ENCODE measurements at places on chromosomes 12 and 14.

GRCh38 chr14:58746701-58747100 is 108.9 kb downstream of the DACT1 start:
- DNase-seq = no peak

- DNase-seq = no peak
Measured at GRCh38 chr12:49503674-49504180, 35.1 kb upstream of the KCNH3 start.

GRCh38 chr14:21069388-21070082 is 569 bp upstream of the ARHGEF40 start:
- DNase-seq = no peak

- no peak for DNase-seq
Measured at GRCh38 chr14:19799880-19800279, 3.7 kb upstream of the OR4N2 start.

DNA sequence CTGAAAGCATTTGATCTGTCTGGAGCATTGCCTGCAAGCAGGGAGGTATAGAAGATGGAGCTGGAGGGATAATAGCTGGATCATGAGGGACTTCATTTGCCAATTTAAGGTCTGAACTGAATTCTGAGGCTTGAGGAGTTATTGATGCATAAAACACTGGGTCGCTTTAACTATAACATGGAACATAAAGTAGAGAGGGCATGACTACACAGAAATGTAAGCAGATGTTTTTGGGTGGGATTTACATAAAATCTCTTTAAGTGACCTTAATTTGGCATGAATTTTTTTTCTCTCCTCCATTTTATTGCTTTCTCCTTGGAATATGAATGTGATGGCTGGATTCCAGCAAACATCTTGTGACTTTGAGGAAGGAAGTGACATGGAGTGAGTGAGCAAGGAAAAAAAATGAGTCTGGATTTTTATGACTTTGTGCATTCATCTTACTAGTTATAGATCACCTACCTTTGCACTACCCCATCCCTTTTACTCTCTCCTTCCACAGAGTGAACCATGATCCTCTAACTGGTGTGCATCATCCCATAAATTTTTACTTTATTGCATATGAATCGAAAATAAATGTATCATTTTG is 356.0 kb downstream of the DUSP6 start:
- no peak for DNase-seq

- no peak for DNase-seq
Measured at GRCh38 chr14:97382616-97383226, 585.5 kb downstream of the VRK1 start.

DNA sequence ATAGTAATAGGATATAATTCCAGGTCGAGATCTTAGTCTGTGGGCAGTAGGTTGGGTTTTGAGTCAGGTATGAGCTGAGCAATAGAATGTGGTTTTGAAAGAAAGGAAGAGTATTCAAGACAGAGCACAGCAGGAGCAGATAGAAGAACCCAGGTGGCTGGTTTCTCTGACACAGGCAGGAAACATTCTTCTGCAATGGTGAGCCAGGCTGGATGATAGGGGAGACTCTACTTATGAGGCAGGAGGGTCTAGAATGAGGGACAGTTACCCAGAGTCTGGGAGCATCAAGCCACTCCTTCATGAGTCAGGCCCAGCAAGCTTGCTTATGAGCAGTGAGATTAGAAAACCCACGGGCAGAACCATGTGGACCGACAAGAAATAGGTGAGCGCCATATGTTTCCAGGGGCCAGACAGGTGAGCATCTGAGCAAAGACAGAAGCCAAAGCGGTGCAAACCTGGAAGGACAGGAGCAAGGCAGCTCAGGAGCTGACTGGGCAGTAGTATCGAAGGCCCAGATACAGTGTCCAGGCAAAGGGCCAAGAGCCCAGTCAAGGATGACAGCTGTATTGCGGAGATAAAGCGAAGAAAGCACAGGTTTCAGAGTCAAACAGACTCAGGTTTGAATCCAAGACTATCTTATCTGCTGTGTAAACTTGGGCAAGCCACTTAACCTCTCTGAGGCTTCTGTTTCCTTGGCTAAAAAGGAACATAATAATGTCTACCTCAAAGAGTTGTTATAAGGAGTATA is 22.5 kb upstream of the PCNX1 start:
- DNase-seq = no peak

GRCh38 chr14:94041551-94042346 is 15.6 kb downstream of the OTUB2 start:
- no peak for DNase-seq

DNA sequence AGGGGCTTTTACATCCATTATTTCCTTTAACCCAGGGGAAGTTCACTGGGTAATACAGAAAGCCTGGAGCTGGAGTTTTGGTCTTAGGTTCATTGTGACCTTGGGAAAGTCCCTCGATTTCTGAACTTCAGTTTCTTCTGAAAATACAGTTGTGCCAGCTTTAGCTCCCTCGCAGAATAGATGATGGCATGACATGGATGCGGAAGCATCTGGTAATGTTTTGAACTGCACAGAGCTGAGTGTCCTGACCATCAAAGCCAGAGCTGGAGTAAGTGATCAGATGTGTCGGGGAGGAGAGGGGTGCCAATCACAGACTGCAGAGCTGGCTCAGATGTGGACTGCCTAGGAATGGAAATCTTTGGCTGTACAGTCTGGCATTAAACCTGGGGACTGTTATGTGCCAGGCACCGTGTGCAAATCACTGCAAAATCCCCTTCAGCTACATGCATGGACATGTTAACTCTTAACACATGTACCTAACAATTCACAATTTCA is 180.9 kb downstream of the ETV6 start:
- DNase-seq = no peak

DNA sequence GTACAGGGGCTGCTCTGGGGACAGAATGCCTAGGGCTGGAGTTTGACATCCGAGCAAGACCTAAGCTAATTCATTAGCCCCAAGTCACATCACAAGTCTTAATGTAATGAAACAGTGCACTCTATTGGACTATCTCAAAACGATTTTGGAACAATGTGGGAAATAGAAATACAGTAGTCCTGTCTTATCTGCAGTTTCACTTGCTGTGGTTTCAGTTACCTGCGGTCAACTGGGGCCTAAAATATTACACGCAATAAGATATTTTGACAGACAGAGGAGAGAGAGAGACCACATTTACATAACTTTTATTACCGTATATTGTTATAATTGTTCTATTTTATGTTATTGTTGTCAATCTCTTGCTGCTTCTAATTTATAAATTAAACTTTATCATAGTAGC is 21.1 kb downstream of the MOAP1 start:
- DNase-seq = no peak

DNA sequence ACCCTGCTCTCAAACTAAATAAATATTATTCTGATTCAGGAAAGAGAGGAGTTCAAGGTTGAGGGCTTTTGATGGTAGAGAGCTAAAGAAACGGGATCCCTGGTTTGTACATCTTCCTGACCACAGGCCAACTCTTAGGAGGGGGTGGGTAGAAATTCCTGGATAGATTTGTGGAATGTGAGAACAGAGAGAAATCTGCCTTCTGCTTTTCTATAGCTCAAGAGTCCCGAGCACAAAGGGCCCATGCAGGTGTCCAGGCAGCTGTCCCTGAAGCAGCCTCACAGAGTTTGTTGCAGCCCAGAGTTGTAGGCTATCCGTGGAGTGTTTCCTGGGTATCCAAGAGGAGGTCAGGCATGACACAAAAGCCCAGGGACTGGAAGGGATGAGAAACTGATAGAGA is 198.6 kb downstream of the BCAT1 start:
- DNase-seq = no peak

DNA sequence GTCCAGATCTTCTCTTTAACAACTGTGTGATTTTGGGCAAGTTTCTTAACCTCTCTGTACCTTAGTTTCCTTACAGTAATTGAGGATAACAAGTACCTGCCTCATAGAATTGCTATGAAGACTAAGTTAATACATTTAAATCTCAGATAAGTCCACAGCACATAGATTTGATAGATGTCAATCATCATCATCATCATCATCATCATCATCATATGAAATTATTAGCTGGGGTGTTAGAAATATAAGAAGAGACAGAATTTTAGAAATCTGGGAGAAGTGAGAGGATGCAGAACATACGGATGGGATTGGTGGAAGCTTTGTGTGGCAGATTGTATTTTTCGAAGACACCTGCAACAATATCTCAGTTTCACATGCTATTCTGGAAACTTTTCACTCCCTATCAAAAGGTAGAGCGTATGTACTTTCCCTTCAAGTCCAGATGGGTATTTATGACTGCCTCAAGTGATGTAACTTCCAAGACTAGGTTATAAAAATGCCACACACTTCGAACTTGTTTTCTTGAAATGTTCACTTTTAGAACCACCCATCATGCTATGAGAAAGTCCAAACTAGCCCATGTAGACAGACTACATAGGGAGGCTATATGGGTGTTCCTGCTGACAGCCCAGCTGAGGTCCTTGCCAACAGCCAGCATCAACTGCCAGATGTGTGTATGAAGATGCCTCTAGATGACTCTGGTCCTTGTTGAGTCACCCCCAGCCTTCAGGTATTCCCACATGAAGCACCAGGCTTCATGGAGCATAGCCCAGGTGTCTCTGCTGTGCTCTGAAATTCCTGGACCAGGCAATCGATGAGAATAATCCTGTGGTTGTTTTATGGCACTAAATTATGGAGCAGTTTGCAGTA is 20.7 kb upstream of the SDR39U1 start:
- no peak for DNase-seq

GRCh38 chr12:54051874-54052437 is 1.7 kb upstream of the HOXC4 start:
- DNase-seq = no peak

- DNase-seq = peak; percentile 63
Measured at GRCh38 chr12:62724947-62725451, 210.0 kb downstream of the PPM1H start.

DNA sequence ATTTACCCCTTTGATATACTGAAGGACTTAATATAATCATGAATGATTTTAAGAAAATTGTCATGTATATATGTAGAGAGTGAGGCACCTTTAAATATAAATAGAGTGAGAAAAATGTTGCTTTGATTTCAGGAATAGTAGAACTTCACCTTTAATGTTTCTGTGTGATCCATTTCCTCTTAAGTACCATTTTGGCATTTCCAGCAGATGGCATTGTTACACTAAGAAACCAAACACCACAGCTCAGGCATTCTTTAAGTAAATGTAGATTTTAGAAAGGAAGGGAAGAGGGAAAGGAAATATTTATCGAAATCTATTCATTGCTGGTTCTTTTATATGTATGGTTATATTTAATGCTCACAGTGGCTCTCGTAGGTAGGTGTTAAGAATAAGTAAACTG is 556.7 kb upstream of the FBXO33 start:
- no peak for DNase-seq

DNA sequence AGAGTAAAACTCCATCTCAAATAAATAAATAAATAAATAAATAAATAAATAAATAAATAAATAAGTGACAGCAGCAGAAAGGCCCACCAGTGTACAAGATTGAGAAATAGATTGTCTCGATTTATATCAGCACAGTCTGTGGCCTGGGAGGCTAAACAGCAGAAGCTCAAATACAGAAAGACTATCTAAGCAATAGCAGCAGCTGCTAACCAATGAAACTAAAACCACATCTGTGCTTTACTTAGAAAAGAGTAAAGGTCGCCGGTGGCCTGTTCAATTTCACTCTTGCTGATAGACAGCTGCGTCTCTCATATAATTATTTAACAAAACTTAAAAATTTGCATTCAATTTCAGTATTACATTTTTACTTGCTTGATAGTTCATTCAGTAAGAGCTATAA is 325.7 kb downstream of the CEP128 start:
- no peak for DNase-seq

DNA sequence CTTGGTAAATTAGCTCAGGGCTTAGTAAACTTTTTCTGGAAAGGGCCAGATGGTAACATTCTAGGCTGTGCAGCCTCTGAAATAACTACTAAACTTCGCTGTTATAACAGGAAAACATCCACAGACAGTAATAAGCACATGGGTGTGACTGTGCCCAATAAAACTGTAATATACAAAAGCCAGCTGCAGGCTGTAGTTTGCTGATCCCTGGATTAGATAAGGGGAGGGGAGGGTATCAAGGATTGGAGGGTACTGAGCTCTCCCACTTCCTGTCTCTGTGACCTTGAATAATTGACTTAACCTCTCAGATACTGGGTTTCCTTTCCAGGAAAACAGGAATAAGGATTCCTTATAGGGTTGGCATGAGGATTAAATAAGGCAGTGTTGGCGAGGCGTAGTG is 81.2 kb downstream of the CCDC60 start:
- DNase-seq = no peak

GRCh38 chr12:19763488-19763887 is 324.2 kb downstream of the AEBP2 start:
- DNase-seq = no peak

DNA sequence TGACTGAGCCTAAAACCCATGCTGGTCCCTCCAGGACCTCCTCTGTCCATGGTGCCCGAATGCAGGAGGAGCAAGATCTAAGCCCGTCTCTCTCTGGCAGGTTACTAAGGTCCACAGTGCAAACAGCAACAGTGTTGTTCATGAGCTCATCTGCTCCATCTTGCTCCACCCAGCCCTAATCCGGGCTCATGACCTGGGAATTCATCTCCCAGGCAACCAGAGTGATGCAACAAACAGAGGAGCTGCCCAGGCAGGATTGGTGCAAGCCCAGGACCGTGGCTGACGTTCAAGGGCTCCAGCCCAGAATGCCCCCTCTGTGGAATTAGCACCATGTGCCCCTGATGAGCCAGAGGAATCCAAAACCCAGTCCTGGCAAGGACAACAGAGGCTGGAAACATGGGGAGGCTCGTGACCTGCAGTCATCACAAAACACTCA is 29.9 kb downstream of the HSPB8 start:
- DNase-seq = peak; percentile 83

DNA sequence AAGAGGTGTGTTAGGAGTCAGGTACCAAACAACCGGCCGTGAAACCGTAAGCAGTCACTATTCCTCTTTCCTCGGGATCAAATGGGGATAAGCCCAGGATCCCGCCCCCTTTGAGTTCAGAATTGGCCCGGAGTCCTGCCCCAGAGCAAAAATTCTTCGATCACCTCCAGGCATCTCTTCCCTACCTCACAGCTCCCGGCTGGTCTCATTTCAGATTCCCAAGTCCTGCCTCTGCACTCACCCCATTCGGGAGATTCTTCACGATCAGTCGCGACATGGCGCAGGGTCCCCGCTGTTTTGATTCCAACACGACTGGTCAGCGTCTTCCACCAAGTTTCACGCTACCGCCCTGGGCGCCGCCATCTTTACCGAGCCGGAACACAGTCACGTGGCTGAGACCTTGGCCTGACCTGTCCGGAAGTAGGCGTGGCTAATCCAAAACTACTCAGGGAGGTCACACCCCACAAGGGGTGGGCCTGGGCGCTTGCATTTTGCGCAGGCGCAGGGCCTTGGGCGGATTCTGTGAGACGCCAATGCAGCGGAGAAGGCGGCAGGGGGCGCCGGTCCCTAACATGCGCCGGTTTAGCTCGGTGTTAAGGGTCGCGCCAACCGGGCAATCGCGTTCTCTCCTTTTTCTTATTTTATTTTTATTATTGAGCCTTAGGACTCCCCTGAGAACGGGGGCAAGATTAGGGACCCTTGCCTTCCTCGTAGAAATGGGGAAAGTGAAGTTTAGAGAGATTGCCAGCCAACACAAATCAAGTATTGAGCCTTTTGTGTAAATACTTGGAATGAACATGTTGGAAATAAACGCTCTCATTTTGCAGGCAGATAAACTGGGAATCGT is at the start of gene RBM19:
Gene RBM19, minus strand, starts transcription at position 375 of the 847 bp plus-strand sequence. Its CDS starts 98 bp downstream, at position 277.
- DNase-seq = peak; percentile 99
